Lung (tissue), 17 donors: ENCODE measurements at places on chromosomes 12 and 14. TPM values are rescaled to one million over a fixed set of nuclear protein-coding genes. Genes with fewer than 3 reads are reported as not detected.

Gene PROX2
- 0.01 TPM for polyA plus RNA-seq

Gene SELPLG
- 13.8 TPM for polyA plus RNA-seq

Gene TAS2R10
- 0.18 TPM for polyA plus RNA-seq

Gene LTB4R2
- polyA plus RNA-seq: 1.8 TPM

Gene RNU6-7
- polyA plus RNA-seq: not detected

Gene ETV6
- 8.6 TPM for polyA plus RNA-seq

GRCh38 chr12:45034861-45035265 is 16.0 kb downstream of the DBX2 start:
- H3K4me3 ChIP-seq: no peak overlapping the region
- H3K36me3 ChIP-seq: no peaks in the 10 kb centered on the region
- H3K4me1 ChIP-seq: no peaks in the 10 kb centered on the region
- no peak overlapping the region for H3K27ac ChIP-seq
- DNase-seq: no peak

DNA sequence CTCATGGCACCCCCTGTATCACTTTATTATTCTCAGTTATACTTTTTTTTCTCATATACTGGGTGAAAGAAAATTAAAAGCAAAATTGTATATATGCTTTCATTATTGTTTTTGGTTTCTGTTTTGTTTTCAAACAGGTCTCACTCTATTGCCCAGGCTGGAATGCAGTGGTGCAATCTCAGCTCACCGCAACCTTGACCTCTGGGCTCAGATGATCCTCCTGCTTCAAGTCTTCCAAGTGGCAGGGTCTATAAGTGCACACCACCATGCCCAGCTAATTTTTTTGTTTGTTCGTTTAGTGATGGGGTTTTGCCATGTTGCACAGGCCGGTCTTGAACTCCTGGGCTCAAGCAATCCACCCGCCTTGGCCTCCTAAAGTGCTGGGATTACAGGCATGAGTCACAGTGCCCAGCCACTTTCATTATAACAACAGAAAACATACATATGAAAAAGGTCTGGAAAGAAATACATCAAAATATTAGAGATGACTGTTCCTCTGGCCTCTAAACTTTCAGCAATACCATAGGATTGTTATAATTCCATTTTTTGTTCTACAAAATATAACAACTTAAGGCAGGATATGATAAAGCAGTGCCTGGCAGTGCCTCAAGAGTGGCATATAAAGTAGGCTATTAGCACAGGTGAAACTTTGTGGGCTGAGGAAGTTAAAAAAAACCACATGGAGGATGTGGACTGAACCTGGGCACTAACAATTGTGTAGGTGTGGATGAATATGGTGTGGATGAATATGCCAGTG is 5.8 kb upstream of the NTN4 start:
- no peaks in the 10 kb centered on the region for H3K36me3 ChIP-seq
- H3K27me3 ChIP-seq: no peaks in the 10 kb centered on the region
- no peak overlapping the region for H3K4me3 ChIP-seq
- peaks cover 2% of the 10 kb centered on the region for H3K4me1 ChIP-seq

- H3K36me3 ChIP-seq: peaks cover 34% of the 10 kb centered on the region
- no peaks in the 10 kb centered on the region for H3K27me3 ChIP-seq
- H3K27ac ChIP-seq: peak overlapping the region; percentile 97
These were observed 600 bp downstream of the PNN start for GRCh38 chr14:39175445-39176262.

- no peaks in the 10 kb centered on the region for H3K36me3 ChIP-seq
- DNase-seq: peak; percentile 24
- H3K27ac ChIP-seq: peak overlapping the region; percentile 71
- H3K27me3 ChIP-seq: no peaks in the 10 kb centered on the region
- H3K4me3 ChIP-seq: peak overlapping the region; percentile 78
These were observed 718 bp downstream of the PACS2 start for GRCh38 chr14:105315211-105315721.

DNA sequence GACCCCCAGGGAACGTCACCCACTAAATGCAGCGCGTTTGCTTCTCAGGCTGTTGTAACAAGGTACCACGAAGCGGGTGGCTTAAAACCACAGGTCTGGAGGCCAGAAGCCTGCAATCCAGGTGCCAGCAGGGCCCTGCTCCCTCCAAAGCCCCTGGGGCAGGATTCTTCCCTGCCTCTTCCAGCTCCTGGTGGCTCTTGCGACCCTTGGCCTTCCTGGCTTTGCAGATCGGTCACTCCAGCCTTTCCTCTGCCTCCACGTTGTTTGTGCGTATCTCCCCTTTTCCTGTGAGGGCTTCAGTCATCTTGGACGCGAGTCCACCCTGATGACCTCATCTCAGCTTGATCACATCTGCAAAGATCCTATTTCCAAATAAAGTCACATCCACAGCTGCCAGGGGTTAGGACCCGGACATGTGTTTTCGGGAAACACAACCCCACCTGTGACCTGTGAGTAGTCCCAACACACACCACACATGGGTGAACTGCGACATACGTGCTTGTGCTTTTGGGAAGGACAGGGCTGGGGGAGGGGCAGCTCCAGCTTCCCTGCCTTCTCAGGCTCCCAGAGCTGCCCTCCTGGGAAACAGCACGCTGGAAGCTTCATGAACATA is 114.5 kb upstream of the NCOR2 start:
- H3K27me3 ChIP-seq: no peaks in the 10 kb centered on the region
- peak overlapping the region; percentile 55 for H3K27ac ChIP-seq
- H3K36me3 ChIP-seq: no peaks in the 10 kb centered on the region

GRCh38 chr12:104182144-104182543 is 33.4 kb upstream of the TXNRD1 start:
- no peak overlapping the region for H3K27ac ChIP-seq
- H3K27me3 ChIP-seq: no peaks in the 10 kb centered on the region
- DNase-seq: peak; percentile 80

GRCh38 chr12:70186436-70186835 is 56.8 kb upstream of the CNOT2 start:
- H3K27ac ChIP-seq: no peak overlapping the region
- no peak overlapping the region for H3K4me3 ChIP-seq
- H3K36me3 ChIP-seq: no peaks in the 10 kb centered on the region
- no peak for DNase-seq

DNA sequence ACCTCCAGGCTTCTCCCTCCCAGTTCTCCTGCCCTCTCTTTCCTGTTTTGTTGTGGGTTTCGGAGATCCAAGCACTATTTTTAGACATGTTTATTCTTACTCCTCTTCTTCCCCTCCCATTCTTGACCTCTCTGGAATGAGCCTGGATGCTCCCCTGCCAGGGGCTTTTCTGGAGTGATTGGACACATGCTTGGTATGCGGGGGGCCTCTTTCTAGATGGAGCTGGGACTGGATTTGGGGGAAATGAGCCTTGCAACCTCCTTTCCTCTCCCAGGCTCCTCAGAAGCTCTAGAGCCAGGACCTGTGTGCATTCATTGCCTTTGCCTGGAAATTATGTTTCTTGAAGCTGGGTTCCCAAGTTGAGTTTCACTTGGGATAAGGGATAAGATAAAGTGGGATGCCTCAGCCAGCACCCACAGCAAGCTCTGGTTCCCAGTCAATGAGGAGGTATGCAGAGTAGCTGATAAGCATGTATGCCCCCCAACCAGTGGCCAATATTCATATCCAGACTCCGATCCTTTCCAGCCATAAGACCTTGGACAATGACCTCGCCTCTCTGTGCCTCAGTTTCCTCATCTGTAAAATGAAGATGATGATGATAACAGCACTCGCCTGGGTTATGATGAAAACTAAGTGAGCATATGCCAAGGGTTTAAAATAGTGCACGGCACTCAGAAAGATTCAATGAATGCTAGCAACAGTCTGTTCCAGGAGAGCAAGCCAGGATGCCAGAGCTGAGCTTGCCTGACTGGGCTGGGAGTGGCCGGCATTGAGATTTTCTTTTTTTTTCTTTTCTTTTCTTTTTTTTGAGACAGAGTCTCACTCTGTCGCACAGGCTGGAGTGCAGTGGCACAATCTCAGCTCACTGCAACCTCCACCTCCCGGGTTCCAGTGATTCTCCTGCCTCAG is 97.8 kb downstream of the SCARB1 start:
- peaks cover 7% of the 10 kb centered on the region for H3K4me1 ChIP-seq
- H3K27ac ChIP-seq: peak overlapping the region; percentile 24
- peak; percentile 65 for DNase-seq
- no peaks in the 10 kb centered on the region for H3K36me3 ChIP-seq
- no peaks in the 10 kb centered on the region for H3K27me3 ChIP-seq

- peaks cover 11% of the 10 kb centered on the region for H3K4me1 ChIP-seq
- H3K4me3 ChIP-seq: no peak overlapping the region
- H3K36me3 ChIP-seq: no peaks in the 10 kb centered on the region
- no peak for DNase-seq
- H3K27me3 ChIP-seq: no peaks in the 10 kb centered on the region
These were observed 205.0 kb upstream of the KRR1 start for GRCh38 chr12:75716291-75717025.

- no peak overlapping the region for H3K27ac ChIP-seq
- H3K4me3 ChIP-seq: no peak overlapping the region
- H3K4me1 ChIP-seq: peaks cover 2% of the 10 kb centered on the region
- no peaks in the 10 kb centered on the region for H3K36me3 ChIP-seq
- no peaks in the 10 kb centered on the region for H3K27me3 ChIP-seq
These were observed 274.1 kb upstream of the DAAM1 start for GRCh38 chr14:58914279-58914855.

- peaks cover 10% of the 10 kb centered on the region for H3K27me3 ChIP-seq
- no peak overlapping the region for H3K4me3 ChIP-seq
- H3K36me3 ChIP-seq: no peaks in the 10 kb centered on the region
- H3K4me1 ChIP-seq: no peaks in the 10 kb centered on the region
These were observed 118.5 kb upstream of the C14orf180 start for GRCh38 chr14:104460791-104461651.

DNA sequence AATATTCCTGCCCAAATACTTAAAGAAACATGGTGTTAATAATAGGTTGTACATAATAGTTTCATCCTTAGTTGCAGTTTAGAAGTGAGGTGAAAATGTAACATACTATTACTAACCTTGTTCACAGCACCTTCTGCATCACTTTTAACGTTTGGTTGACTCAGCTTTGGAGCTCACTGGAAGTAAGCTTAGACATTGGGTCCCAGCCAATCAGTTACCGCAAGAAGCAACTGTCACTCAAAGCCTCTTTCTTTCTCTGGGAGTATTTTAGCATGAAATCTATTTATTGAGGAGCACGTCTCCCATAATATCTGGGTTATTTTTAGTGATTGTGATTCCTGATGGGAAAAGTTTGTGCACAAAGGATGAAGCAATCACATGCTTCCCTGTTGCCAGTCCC is 472.6 kb downstream of the SNAPC1 start:
- no peak for DNase-seq
- H3K27ac ChIP-seq: no peak overlapping the region
- H3K4me1 ChIP-seq: no peaks in the 10 kb centered on the region
- H3K4me3 ChIP-seq: no peak overlapping the region
- no peaks in the 10 kb centered on the region for H3K36me3 ChIP-seq
